ENCODE measurements at places on chromosomes 2 and 18. TPM values are rescaled to one million over a fixed set of nuclear protein-coding genes. Genes with fewer than 3 reads are reported as not detected.

Gene PFN4
- total RNA-seq: 1.8 TPM

Gene VWC2L
- total RNA-seq: not detected

Gene GPR55
- total RNA-seq: not detected

Gene SERPINB3
- total RNA-seq: not detected

Gene RAPGEF4
- 1.2 TPM for total RNA-seq

Gene CCDC141
- 76.1 TPM for total RNA-seq

Gene MEIS1
- total RNA-seq: 14.5 TPM

Gene ANKRD30BL
- 0.22 TPM for total RNA-seq

Gene PLEK
- 4.4 TPM for total RNA-seq

GRCh38 chr2:111157798-111158197 is 37.1 kb downstream of the BCL2L11 start:
- DNase-seq: no peak

- DNase-seq: no peak
Measured at GRCh38 chr2:33907866-33908265, 308.8 kb upstream of the FAM98A start.

DNA sequence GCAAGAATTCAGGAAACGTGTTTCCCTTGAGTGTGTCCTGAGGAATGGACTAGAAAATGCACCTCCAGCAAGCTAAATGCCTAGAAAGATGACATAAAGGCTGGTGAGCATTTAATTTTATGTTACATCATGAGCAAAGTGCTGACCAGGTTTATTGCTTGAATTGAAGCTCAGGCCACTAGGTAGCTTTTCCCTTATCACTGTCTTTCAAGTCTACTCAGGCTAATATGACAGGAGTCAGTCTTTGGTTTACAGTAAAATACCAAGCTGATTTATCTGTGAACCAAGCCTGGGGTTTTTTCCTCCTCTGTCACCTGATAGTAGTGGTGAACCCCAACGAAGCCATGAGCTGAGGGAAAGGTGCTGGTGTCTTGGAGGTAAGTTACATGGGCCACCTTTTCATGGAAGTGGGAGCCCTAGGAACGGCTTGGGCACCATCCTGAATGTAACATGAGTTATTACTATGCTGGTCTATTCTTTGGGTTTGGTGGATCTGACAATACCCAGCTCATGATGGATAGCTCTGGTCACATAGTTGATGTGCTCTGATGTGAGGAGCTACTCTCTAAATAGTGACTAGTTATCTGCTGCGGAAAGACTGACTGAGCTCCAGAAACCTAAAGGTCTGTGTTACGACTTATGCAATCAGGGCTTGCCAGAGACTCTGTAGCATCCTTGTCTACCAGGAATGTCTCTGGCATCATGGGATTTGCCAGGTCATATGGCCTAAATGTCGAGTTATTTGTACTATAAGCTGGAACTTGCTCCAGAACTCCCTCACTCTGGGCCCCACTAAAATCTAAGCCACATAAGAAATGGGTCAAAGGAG is 39.8 kb downstream of the NUP35 start:
- no peak for DNase-seq

DNA sequence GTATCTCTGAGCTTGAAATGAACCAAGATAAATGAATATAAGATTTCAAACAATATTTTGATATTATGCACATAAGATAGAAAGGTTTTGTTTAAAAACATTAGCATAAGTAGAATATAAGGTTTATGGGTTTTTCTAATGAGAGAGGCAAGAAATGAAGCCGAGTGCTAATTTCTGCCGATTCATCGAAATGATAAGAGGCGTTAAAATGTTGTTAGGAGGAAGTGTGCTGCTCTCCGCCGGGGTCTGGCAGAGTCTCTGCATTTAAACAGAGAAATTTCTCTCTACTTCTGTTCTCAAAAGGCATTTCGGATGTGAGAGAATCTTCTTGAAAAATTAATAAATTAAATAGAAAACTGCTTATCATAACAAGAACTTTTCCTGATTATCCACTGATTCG is 83.6 kb downstream of the MRPS9 start:
- DNase-seq: no peak

- DNase-seq: no peak
Measured at GRCh38 chr2:52659546-52659945, 1108.1 kb upstream of the CHAC2 start.

DNA sequence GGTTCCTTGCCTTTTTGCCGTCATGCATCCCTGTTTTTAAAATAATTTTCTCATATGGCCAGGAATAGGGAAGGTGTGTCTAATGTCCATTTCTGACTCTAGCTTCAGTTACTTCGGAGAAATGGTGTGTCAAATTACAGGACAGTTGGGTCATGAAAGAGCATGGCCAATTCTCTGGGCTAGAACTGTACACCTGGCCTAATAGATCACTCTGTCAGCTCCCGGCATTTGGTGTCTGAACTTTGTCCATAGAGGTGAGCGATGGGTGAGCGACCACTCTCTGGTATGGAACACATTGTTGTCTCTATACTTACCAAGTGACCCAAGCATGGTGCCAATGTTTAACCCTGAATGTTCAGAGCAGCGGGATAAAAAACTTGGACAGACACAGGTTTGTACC is 38.3 kb upstream of the ASB18 start:
- peak; percentile 36 for DNase-seq

- DNase-seq: no peak
Measured at GRCh38 chr2:24238158-24238557, 63.3 kb downstream of the FAM228A start.

DNA sequence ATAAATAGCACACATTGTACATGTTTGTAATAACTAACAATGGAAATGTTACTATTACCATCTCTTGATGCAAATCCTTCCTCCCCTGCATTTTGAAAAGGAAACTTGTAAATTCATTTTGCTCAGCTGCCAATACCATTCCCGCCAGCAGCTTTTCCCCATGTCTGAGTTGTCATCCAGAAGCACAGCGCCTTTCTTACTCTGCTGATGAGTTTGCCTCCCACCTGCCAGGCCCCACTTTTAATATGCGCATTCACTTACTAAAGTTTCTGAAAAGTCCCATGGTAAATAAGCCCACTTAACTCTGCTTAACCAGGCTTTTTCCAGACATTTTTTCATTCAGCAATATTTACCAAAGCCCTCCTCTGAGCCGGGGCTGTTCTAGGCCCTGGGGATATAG is 3.9 kb downstream of the CHST10 start:
- DNase-seq: no peak

- DNase-seq: no peak
Measured at GRCh38 chr2:203347375-203347774, 19.2 kb downstream of the ABI2 start.

DNA sequence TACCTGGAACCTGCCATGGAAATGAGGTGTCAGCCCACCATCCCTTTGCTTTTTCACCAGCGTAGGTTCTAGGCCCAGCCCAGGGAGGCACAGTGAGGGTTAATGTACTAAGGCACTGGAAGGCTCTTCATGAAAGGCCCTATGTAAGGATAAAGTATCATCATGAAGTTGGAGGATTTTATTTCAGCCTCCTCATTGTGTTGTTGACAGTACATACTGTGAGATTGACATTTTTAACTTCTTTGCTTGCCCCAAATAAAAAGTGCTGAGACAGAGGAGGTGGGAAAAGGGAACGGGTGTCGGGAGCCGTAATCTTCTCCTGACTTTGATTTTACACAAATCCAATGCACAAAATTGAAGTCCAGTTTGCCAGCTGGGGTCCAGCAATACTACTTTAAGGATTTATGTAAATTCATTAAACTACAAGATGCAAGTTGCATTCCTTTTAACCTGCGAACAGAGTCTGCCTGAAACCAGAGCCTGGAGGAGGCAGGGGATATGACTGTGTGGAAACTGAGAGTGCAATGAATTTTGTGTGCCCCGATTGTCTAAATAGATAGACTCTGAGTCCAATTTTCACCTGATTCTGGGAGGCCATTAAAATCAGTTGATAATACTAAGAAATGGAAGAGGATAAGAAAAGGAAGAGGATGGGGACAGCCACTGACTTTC is 5.4 kb upstream of the NCKAP5 start:
- DNase-seq: no peak

Measured in muscle of leg (tissue), 16 donors.